Suppressor macrophage treated with lipopolysaccharide for 4 hours (primary cell): ENCODE measurements at places on chromosomes 12 and 14.

DNA sequence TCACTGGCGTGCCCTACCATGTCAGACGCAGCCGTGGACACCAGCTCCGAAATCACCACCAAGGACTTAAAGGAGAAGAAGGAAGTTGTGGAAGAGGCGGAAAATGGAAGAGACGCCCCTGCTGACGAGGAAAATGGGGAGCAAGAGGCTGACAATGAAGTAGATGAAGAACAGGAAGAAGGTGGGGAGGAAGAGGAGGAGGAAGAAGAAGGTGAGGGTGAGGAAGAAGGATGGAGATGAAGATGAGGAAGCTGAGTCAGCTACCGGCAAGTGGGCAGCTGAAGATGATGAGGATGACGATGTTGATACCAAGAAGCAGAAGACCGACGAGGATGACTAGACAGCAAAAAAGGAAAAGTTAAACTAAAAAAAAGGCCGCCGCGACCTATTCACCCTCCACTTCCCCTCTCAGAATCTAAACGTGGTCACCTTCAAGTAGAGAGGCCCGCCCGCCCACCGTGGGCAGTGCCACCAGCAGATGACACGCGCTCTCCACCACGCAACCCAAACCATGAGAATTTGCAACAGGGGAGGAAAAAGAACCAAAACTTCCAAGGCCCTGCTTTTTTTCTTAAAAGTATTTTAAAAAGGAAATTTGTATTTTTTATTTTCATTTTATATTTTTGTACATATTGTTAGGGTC, 13.2 kb downstream of the TRIP11 start:
- DNase-seq: peak; percentile 35

DNA sequence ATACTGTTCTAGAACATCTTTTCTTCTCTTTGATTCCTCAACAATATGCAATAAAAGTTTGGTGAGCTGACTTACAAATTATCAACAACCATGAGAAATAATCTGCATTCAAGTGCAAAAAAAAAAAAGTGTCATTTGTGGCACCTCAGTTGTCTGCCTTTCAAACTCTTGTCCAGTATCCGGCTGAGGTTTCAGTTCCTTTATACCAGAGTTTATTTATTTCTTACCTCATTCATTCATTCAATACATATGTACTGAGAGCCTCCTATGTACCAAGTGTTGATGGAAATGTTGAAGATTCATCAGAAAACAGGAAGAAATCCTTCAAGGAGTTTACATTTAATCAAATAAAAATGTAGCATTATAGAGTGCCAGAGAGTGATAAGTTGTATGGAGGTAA, 484.1 kb downstream of the RMST start:
- no peak for DNase-seq

DNA sequence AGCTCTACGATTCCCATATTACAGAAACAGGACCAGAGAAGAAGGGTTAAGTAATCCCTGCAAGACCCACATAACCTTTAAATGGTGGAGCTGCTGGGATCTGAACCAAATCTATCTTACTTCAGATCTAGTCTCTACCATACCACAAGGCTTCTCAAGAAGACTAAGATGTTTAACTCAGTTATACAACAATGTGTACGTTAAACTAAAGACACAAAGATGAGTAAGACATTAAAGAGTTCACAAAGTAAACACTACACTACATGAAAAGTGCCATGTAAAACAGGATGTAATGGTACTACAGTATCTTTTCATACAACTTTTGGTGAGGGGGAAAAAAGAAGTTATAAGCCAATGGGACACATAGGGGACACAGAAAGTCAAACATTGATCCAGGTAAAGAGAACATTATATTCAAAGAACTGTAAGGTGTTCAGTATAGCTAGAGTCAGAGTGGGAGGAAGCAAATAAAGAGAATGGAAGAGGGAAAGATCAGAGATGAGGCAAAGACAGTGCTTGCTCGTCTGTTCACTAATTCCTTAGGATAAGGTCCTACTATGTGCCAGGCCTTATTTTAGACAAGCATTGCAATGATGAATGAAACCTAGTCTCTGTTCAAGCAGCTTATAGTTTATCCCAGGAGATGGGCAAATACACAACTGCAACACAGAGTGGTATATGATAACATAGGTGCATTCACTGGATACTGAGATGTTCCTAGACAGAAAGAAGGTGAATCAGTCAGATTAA, 7.7 kb downstream of the TMED10 start:
- DNase-seq: no peak

DNA sequence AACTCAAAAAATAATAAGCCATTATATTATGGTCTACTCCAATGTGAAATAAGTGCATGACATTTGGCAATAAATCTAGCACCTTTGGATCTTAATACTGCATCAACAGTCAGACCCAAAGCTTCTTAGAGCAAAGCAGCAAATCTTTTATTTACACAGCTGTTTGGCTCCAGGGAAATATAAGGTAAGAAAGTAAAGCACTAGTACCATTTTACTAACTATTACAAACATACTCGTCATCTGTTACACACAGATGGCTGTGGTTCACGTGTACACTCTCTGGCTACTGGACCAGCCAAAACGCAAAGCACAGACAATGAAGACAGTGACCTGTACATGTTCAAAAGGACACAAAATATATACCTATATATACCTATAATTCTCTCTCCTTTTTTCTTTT, 2.8 kb downstream of the FGD6 start:
- no peak for DNase-seq

DNA sequence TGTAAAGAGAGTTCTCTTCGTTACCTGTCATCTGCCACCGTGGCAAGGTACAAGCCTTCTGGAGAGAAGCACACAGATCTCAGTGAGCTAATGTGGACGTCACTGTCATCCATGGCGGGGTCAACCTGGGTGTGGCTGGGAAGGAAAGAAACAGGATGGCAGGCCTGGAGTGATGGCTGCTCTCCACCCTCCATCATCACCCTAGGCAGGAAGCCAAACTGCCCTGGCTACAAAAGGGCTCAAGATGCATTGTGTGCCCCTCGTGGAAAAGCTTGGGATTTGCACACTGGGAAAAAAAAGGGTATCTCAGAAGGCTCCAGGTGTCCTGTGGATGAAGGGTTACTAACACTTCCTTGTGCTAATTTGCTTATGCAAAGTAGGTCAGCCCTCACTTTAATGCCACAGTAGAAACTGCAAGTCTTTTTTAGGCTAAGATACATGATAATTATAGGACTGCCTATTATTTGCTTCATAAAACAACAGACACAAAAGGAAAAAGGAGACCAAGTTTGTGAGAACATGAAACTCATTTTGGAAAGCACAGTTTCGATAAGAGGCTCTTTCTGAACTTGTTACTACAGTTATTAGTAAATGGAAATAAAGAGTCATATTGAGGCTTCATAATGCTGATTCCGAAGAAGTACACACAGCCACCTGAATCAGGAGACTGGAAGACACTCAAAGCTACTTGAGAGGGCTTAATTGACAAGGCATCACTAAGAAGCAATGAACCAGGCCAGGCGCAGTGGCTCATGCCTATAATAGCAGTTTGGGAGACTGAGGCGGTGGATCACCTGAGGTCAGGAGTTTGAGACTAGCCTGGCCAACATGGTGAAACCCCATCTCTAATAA, 18.9 kb downstream of the RFC5 start:
- DNase-seq: no peak

GRCh38 chr14:91996948-91997371, 42.9 kb downstream of the TRIP11 start:
- DNase-seq: peak; percentile 62

GRCh38 chr12:74897425-74898211, 312.0 kb downstream of the KCNC2 start:
- DNase-seq: no peak

DNA sequence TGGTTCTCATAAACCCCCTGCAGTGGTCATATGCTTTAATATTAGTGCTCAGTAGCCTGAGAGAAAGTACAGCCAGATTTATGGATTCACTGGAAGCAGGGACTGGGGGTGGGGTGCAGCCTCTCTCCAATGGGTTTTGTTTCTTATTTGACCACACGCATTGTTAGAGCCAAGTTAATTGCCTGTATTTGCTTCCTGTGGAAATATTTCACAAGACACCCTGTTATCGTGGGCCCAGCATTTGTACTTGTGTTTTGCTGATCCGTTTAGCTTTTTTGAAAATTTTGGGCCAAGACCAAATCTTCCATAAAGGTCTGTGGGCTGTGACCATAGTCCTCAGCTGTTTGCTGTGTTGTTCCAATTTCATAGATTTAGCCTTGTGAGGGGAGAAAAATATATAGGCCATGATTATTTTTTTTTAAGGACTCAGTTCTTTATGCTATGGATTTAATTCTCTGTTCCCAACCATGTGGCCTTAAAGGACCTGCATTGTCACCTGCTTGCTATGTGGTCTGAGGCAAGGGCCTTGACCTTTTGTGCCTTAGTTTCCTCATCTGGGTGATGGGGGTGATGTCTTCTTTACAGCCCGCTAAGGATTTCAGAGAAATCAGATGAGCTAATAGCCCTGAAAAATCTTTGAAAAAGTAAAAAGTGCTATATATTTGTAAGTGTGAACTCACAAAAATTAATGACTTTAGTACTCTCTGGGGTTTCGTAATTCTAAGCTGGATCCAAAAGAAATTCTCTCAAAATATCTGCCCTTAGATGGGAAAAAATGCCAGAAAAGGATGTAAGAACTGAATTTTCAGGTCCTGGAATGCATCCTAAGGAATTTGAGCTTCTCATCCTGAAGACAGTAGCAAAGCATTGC, 370.2 kb downstream of the DPF3 start:
- no peak for DNase-seq

- DNase-seq: no peak
These were observed 21.6 kb upstream of the NR4A1 start for GRCh38 chr12:52029685-52030084.

- no peak for DNase-seq
These were observed 210.4 kb downstream of the SPTSSA start for GRCh38 chr14:34251662-34252061.

- peak; percentile 40 for DNase-seq
These were observed 55.1 kb downstream of the CALM1 start for GRCh38 chr14:90451961-90452360.

- no peak for DNase-seq
These were observed 165.8 kb downstream of the CALM1 start for GRCh38 chr14:90562652-90563051.

- no peak for DNase-seq
These were observed 180.9 kb downstream of the RAD51B start for GRCh38 chr14:68000511-68000910.

DNA sequence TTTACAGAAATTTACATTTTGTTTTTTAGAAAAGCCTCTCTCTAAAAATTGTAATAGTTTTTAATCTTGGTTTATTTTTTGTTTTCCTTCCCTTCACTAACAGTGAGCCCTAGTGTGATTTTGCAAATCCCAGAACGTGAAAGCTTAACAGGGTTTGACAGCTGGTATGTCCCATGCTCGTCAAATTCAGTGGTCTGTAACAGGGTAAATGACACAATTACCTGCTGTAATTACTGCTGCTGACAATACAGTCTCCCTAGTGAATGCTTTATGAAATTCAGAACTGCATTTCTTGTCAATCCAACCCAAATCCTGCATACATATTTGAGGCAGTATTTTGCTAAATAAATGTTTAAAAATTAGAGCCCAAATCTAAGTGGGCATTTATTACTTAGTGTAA, 249.2 kb downstream of the NELL2 start:
- no peak for DNase-seq

- DNase-seq: no peak
These were observed 281.8 kb upstream of the SOX5 start for GRCh38 chr12:24231298-24231697.
